Activated CD8-positive, alpha-beta T cell treated with anti-CD3 and anti-CD28 coated beads for 36 hours (primary cell): ENCODE measurements at places on chromosomes 12 and 14.

DNA sequence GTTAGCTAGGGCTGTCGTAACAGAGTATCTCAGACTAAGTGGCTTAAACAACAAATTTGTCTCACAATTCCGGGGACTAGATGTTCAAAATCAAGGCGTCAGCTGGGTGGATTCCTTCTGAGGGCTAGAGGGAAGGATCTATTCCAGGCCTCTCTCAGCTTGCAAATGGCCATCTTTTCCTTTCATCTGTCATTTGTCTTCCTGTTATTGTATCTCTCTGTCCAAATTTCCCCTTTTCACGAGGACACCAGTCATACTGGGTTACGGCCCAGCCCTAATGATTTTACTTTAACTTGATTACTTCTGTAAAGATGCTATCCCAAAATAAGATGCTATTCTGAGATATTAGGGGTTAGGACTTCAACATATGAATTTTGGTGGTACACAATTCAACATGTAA lies 119.0 kb upstream of the CPSF6 start:
- no peak for DNase-seq

DNA sequence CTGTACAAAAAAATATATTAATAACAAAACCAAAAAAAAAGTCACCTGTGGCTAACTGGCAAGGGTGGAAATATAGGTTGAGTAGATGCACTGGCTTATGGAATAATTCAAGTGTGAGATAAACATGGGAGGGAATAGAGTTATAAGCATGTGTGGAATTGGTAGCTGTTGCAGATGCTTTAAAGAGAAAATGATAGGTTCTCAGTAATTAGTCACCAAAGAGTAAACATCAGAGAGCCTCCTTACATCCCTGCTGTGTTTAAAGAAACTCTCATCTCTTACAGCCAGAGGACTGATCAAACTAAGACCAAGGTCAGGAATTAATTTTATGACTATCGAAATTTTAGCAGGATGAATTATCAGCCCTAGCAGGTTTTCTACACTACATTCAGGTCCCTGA lies 70.5 kb downstream of the EGLN3 start:
- DNase-seq, result no peak

DNA sequence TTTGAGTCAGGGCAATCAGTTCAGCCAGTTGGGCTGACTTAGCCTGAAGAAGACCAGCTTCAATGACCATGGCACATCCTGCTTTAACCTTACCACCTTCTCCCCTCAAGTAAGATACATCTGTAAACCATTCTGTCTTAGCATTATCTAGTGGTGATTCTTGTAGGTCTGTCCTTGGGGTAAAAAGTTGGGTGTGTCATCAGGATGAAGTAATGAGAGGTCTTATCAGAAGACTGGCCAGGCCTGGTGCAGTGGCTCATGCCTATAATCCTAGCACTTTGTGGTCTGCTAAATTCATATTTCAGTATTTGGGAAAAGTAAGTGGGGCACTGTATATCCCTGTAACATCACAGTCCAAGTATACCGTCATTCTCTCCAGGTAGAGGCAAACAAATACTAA lies 19.1 kb downstream of the SINHCAF start:
- no peak for DNase-seq

GRCh38 chr12:1795785-1796514 lies 24.4 kb upstream of the LRTM2 start:
- peak; percentile 94 for DNase-seq

DNA sequence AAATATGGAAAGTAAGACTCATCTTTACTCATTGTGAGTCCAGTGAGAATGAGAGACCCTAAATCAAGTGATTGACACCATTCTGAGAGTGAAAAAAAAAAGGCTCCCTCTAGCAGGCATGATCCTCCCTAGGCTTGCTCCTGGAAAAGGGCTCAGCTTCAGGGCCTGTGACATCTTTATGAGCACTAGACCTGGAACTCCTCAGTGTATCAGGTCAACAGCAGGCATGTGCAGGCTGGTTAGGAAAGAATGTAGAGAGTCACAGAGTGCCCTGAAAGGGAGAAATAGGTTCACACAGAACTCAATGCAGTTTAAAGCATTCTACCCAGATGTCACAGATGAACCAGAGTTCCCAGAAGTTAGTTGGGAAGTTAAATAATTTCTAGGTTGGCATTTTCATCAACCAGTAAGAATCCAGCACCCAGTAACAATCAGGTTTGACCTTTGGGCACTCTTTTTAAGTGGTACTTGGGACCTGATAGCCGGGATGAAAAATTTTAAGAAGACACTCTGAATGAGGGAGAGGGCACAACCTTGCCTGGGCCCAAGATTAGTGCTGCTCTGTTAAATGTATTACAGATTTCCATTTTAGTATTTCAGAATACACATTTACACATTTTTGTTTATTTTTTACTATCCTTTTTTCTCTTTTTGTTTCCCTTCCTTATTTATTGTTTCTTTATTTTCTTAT lies 828.8 kb downstream of the C12orf50 start:
- DNase-seq, result no peak

DNA sequence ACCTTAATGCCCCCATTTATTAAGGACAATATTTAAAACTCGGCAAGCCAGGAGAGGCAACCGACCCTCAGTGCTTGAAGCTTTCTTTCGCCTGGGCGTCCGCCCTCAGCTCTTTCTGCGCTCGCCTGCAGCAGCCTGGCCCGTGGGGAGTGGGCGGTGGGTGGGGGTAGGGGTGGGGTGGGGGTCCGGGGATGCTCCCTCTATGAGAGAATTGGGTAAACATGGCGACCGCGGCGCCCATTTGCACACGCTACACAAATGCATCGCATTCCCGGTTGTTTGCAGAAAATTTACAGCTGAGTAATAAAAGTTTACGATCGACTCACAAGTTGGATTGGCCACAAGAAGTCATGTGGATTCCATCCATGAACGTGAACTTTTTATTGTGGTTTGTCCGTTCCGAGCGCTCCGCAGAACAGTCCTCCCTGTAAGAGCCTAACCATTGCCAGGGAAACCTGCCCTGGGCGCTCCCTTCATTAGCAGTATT lies 7.7 kb downstream of the HOXC8 start:
- DNase-seq, result no peak

DNA sequence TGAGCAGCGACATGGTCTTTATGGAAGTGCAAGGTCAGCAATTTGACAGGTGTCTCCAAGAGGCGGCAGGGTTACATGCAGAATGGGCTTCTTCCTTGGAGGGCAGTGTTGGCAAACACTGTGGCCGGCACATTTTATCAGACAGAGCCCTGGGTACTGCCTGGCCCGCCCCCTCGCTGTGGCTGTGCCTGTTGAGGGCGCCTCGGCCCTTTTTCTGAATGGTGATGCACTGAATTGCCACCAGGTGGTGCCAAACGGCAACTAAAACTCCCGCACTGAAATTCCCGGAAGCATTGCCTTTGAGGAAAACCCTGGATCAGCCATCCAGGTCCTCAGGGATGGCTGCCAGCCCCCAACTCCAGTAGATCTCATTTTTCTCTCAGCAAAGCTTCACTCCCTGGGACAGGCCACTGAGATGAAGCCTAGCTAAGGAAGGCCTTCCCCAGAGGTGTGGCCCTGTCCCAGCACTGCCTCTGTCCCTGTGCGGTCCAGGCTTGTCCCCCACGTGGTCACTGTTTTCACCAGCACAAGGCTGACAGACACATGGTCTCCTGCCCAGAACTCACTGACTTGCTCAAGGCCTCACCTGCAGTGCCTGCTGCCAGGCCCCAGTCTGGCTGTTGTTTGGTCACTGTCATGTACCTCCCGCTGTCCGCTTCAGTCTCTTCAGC lies 73.6 kb downstream of the TESC start:
- DNase-seq, result peak; percentile 63

DNA sequence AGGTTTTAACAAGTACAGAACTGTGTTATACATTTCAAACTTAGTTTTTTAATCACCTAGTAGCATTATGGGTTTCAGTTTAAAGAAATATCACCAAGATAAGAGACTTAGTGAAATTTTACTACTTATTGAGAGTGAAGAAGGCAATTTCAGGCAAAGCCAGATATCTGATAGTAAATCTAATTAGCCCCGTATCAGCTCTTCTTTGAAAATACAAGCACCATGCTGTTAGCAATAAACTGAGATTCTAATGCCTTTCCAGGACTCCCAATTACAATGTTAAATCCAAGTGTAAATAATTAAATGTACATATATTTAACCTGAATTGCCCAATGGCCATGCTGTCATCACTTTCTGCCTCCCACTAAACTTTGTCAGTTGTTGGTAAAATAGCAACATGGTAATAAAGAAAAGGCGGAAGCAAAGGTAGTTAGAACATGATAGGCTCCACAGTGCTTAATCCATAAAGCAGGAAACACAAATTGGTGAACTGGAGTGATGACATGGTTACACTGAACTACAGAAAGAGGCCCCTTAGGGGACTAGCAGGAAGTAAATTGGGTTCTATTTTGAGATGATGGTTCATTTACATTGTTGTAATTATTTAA lies 646.1 kb downstream of the C12orf50 start:
- DNase-seq, result no peak

GRCh38 chr14:87148655-87149054 lies 844.3 kb downstream of the GALC start:
- no peak for DNase-seq

- DNase-seq, result no peak
Measured at GRCh38 chr12:116813271-116814041, 67.8 kb downstream of the HRK start.

GRCh38 chr12:59386236-59386635 lies 209.6 kb upstream of the SLC16A7 start:
- no peak for DNase-seq

- peak; percentile 19 for DNase-seq
Measured at GRCh38 chr14:55581342-55581771, 1.4 kb downstream of the KTN1 start.

DNA sequence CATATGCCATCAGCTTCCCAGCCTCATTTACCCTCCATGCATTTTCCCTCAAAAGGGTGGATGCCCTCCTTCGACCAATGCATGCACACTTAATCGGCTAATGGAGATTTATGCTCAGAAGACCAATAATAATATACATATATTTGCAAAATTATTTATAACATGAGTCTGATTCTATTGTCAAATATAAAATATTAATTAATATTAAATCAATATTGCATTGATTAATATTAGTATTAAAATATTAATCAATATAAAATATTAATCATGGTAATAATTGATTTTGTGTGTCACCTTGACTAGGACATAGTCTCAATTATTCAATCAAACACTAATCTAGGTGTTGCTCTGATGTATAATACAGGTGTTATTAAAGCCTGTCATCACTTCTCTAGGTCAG lies 1282.5 kb downstream of the TMEM121 start:
- no peak for DNase-seq

GRCh38 chr14:99971941-99972747 lies 93.1 kb upstream of the EVL start:
- DNase-seq, result peak; percentile 30

- no peak for DNase-seq
Measured at GRCh38 chr12:52988898-52989297, 17.4 kb upstream of the EIF4B start.

GRCh38 chr14:50659327-50659974 lies 8.7 kb downstream of the SAV1 start:
- DNase-seq, result no peak
